ENCODE measurements at places on chromosomes 6 and 20.

GRCh38 chr6:102732898-102733297 lies 1339.4 kb downstream of the GRIK2 start:
- DNase-seq = no peak

DNA sequence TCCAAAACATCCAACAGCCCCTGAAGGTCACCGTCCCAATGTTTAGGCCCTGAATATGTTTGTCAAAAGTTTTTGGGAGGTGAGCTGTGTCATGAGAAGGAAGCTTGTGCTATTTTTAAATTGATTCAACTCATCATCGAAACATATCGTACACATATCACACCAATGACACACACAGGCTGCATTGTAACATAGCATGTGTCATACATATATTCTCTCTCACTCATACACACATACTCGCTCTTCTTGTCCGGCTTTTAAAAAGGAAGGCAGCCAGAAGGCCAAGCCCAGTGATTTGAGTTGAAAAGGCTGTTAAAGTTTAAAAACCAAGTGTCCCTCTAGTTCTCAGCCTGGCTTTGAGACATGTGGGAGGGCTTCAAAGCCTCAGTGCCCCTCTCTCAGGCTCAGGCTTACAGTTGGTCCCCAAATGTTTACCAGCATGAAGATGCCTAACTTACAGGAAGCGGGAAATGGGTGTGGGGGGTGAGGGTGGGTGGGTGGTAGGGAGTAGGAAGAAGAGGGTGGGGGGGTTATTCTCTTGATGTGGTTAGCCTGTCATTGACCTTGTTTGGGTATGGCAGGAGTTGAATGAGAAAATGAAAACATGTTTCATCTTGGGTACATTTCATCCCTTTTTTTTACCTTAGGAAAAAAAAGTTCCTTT lies 3.3 kb upstream of the PRDM1 start:
- no peak for DNase-seq

DNA sequence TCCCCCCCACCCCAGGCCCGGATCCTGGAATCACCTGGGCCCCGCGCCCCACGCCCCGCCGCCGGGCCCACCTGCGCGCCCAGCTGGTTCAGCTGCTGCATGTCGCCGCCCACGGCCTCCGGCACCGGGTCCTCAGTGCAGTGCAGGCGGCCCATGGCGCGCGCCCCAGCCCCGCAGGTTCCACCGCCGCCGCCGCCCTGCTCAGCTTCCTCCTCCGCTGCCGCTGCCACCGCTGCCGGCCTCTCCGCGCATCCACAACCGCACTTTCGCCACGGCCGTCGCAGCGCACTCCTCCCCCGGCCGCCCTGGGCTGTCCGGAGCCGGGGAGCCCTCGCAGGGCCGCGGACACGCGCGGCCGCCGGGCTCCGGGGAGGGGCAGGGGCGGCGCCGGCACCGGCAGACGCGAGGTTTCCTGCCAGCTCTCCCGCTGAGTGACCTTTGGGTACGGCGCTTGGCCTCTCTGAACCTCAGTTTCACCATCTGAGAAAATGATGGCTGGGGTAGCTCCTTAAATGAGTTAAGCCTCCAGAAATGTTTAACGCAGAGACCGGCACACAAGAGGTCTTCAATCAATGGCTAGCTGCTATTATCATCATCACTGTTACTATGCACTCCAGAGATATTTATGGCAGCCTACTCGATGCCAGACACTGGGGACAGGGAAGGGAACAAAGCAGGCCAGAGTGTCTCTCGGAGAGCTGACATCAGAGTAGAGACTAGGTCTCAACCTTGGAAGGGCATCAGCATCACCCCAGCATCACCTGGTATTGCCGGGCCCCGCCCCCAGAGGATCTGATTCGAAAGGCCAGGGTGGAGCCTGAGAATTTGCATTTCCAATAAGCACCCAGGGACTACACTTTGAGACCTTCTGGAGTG lies at the start of gene COMMD7:
Gene COMMD7, minus strand, starts transcription at position 231 of the 876 bp plus-strand sequence. Its CDS starts 76 bp downstream, at position 155.
- peak; percentile 41 for DNase-seq

DNA sequence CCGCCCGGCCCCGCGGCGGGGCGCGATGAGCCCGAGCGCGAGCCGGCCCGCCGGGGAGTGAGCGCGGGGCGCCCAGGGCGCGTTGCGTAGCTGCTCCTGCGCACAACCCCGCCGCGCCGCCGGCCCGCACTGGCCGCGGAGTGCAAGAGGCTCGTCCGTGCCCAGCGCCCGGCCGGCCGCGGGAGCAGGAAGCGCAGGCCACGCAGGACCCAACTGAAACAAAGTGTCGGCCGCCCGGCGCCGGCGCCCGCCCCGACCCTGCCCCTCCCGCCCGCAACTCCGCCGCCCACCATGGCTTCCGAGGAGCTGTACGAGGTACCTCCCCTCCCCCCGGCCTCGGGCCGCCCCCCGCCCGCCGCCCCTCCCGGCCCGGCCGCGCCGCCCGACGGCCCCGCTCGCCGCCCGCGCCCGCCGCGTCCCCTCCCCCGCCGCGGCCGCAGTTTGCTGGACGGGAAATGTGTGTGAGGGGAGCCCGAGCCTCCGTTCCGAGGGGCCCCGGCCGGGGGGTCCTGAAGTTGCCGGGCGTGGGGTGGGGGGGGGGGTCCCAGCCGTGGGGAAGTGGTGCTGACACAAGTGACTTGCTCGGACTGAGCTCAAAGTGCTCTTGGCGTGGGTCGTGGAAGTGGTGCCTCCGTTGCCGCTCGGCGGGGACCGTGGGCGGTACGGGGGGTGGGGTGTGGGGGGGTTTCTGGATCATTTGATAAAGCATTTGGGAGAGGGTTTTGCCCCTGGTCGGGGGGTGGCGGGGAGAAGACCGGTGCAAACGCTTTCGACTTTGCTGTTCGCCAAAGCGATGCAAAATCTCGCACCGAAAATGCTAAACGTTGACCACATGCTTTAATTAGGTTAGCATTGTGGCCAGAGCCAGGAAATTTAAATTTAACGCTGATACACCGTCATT lies 539 bp downstream of the CDYL start:
- no peak for DNase-seq

GRCh38 chr6:116476002-116476678 lies 15.0 kb downstream of the CALHM6 start:
- no peak for DNase-seq

DNA sequence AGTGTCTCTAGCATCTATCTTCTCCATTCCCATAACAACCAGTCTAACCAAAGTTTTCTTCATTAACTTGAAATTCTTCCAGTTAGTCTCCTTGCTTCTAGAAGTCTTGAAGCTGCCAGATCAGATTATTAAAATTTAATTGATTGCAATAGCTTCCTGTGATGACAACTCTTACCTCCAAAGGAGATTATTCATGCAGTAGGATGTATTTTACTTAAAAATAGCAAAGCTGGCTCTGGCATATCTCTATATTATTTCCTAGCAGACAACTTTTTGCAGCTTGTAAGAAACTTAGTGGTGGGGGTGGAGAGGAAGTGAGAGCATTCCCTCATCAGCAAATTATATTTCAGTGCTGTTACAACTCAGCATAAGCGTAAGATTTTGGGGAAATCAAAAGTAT lies 290.4 kb downstream of the GRIK2 start:
- DNase-seq = no peak

DNA sequence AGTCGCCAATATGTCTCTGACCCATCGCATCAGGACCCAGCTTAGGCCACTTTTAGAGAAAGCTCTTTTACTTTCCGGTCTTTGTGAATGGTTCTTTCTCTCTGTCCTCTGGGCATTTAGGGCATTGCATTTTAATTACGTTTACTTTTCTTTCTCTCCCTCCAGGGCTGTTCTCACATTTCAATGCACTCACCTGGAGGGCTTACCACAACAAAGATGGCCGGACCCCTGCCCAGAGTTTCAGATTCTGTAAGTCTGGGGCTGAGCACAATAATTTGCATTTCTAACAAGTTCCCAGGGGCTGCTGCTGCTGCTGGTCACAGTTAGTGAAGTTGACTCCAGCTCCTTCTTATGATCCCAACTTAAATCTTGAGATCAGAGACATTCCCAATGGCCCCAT lies 3.0 kb downstream of the ANKRD66 start:
- no peak for DNase-seq

GRCh38 chr6:109424946-109425345 lies 15.5 kb downstream of the PPIL6 start:
- no peak for DNase-seq

GRCh38 chr20:34954904-34955230 lies 739 bp downstream of the GSS start:
- DNase-seq = no peak

DNA sequence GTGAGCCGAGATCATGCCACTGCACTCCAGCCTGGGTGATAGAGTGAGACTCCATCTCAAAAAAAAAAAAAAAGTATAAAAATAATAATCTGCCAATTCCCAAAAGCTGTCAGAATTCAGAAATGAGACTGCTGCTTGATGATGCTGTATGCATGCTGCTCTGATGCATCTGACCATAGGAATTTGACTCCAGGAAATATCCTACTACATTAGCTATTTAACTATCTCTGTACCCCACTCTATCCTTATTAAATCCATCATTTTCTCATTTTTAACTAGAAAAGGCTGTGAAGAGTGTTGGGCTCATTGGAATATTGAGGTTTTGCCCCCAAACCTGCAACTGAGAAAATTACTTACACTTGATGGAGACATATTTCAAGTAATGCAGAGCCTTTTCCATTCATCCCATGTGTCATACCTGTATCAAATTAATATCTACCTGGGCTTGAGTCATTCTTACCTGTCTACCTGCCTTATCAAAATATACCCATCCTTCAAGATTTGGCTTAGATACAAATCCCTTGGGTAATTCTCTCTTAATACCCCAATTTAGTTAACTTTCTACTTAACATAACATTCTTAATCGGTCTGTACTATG lies 135.2 kb upstream of the PREP start:
- no peak for DNase-seq

DNA sequence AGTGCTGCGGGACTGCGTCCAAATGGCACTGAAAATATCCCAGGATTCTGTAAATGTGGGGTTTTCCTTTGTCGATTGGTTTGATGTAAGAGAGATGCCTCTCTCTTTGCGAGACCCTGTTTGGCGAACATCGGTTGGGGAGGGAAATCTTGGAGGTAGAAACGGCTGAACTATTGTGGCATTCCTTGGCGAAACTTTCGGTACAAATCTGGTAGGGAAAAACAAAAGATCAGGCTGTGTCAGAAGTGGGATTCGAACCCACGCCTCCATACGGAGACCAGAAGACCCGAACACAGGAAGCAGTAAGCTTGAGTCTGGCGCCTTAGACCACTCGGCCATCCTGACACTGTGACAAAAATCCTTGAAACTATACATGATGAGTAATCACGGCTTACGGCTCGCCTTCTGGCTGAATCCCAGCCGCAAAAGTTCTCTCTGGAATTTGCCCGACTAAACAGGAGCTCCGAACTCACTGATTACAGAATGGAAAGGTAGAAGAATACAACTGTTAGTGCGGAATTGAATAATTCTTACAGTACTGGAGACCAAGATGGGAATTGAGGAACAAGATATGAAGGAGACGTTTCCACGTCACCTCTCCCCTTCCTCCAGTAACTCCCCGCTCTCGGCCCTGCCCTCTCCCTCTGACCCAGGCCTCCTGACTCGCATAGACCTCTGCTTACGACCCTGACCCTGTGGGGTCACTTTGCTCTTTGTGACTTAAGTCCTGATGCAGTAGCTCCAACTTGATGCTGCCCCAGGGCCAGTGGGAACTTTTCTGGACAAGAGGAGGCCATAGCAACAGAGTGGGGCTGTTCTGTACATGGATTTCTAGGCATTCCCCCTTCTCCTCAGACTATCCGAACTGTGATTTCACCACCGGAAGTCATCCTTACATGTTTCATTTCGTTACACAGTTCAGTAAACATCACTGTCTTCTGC lies 132.8 kb upstream of the ZNF184 start:
- no peak for DNase-seq

GRCh38 chr6:63764318-63764916 lies 128.8 kb downstream of the PHF3 start:
- no peak for DNase-seq

- no peak for DNase-seq
Measured at GRCh38 chr6:53792973-53793317, 1.9 kb upstream of the LRRC1 start.

GRCh38 chr6:169285165-169285564 lies 31.5 kb upstream of the THBS2 start:
- no peak for DNase-seq

DNA sequence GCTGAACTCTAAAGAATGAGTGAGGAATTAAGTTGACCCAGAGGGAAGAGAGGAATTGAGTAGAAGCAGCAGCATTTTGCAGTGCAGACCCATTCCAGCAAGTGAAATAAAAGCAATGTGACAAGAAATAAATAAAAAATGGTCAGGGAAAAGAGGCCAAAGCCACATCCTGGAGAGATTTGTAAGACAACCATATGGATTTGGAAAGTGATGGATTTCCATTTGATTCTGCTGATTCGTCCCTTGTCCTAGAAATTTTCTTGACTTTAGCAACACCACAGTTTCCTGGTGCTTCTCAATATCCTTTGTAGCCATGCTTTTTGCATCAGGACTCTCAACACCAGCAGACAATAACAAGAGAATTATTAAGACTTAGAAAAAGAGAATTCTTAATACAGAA lies 29.8 kb downstream of the ANKEF1 start:
- DNase-seq = no peak

- no peak for DNase-seq
Measured at GRCh38 chr6:107786709-107787588, 37.2 kb downstream of the SCML4 start.

GRCh38 chr6:164121527-164121926 lies 707.0 kb downstream of the QKI start:
- no peak for DNase-seq

DNA sequence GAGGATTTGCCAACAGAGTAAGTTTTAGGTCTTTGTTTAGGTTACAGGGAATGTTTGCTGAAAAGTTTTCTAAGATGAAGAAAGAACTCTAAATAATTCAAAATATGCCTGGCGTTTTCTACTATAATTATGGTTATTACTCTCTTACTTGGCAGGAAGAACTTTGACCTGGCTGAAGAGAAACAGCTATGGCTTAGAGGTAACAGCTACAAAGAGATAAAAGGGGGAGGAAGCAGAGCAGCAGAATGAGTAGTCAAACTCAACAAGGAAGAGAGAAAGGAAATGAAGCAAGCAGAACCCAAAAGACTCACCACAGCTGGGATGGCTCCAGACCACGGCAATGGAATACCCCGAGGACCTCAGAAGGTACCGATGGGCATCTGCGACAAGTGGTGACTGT lies 95.6 kb downstream of the KIF16B start:
- DNase-seq = no peak

- no peak for DNase-seq
Measured at GRCh38 chr6:25446830-25447569, 167.8 kb downstream of the CARMIL1 start.

GRCh38 chr6:16204653-16205376 lies 33.6 kb upstream of the GMPR start:
- DNase-seq = no peak

- no peak for DNase-seq
Measured at GRCh38 chr6:155980768-155981079, 525.1 kb upstream of the NOX3 start.

- DNase-seq = no peak
Measured at GRCh38 chr6:74280130-74280692, 584.2 kb downstream of the CD109 start.

DNA sequence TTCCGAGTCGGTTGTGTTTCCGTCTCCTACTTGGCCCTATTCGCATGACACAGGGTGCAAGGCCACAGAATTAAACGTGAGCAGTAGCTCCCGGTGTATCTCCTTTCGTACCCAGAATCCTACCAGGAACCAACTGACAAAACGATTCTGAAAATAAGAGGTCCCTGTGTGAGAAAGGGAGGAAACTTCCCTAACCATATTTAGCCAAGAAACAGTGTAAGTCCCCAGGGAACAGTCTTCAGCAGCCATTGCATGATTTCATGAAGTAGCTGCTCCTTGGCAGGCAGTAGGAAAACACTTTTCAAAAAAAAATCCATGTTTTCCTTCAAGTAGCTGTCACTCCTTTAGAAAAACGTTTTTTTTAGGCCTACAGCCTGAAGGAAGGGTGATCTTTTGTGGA lies 46.9 kb downstream of the PDE10A start:
- no peak for DNase-seq

Measured in NCI-H1048 (cell line).